Activated CD4-positive, alpha-beta memory T cell treated with anti-CD3 and anti-CD28 coated beads, Interleukin-2, amount 10 ng/mL, durations not matched to agents 7 days and 5 days (primary cell): ENCODE measurements at places on chromosomes 16 and 17. TPM values are rescaled to one million over a fixed set of nuclear protein-coding genes. Genes with fewer than 3 reads are reported as not detected.
A peak's percentile ranks its signal among the peaks of the same experiment; 100 is the strongest.

- H3K36me3 ChIP-seq, result no peaks in the 10 kb centered on the region
- no peak overlapping the region for H3K27ac ChIP-seq
- H3K27me3 ChIP-seq, result no peaks in the 10 kb centered on the region
- peaks cover 20% of the 10 kb centered on the region for H3K4me1 ChIP-seq
- DNase-seq, result peak; percentile 4
- H3K4me3 ChIP-seq, result no peak overlapping the region
Measured at GRCh38 chr16:55499281-55499680, 9.6 kb upstream of the LPCAT2 start.

DNA sequence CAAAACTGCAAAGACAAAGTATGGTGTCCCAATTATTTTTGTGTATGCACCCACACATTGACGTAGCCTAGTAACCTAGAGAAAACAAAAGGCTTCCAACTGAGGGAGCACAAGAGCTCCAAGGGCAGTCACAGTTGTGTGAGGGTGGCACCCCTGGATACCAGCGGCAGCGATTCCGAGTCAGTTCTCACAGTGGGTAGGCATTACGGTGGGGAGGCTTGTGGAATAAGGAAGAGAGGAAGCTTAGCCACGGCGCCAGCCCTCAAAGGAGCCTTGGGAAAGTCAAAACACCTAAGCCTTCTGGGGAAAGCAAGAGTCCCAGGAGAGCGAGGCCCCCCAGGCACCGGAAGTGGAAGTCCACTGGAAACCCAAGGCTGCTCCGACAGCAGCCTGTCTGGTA is 31.0 kb upstream of the ADCY9 start:
- H3K27me3 ChIP-seq, result no peaks in the 10 kb centered on the region
- H3K36me3 ChIP-seq, result no peaks in the 10 kb centered on the region
- DNase-seq, result no peak
- H3K4me3 ChIP-seq, result no peak overlapping the region

- no peak overlapping the region for H3K4me3 ChIP-seq
- H3K27ac ChIP-seq, result no peak overlapping the region
- H3K4me1 ChIP-seq, result no peaks in the 10 kb centered on the region
- H3K27me3 ChIP-seq, result peaks cover 7% of the 10 kb centered on the region
- no peak for DNase-seq
Measured at GRCh38 chr17:75712446-75712845, 8.8 kb upstream of the ITGB4 start.

- no peaks in the 10 kb centered on the region for H3K36me3 ChIP-seq
- H3K27ac ChIP-seq, result no peak overlapping the region
- peaks cover 28% of the 10 kb centered on the region for H3K27me3 ChIP-seq
- no peak overlapping the region for H3K4me3 ChIP-seq
- no peak for DNase-seq
Measured at GRCh38 chr17:81383504-81384421, 11.5 kb upstream of the BAHCC1 start.

IKZF3 gene
- 38.2 TPM for total RNA-seq
